ENCODE measurements at places on chromosomes 2 and 18. TPM values are rescaled to one million over a fixed set of nuclear protein-coding genes. Genes with fewer than 3 reads are reported as not detected.

- no peak for DNase-seq
These were observed 275.7 kb upstream of the ZNF804A start for GRCh38 chr2:184322615-184323014.

- DNase-seq, result no peak
These were observed 729.1 kb downstream of the BCL11A start for GRCh38 chr2:59824314-59824713.

DNA sequence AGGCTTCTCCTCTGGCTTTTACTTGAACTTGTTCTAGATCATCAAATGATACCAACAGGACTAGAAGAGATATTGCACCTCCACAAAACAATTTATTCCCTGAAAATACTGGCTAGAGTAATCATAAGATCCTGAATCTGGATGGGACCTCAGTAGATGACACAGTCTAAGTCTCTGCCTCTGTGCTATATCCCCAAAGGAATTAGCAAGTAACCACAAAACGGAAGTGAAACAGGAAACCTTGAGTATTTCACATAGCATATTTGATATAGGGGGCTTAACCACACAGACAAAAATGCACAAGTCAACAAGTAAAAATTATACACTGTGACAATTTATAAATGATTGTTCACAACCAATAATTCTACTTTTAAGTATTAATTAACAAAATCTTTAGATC is 456.9 kb upstream of the TNP1 start:
- peak; percentile 36 for DNase-seq

Gene SPP2
- not detected for total RNA-seq

Gene IL1R2
- total RNA-seq, result not detected

Gene GRHL1
- 2.2 TPM for total RNA-seq

Measured in Daoy (cell line).